ENCODE measurements at places on chromosomes 16 and 17.

DNA sequence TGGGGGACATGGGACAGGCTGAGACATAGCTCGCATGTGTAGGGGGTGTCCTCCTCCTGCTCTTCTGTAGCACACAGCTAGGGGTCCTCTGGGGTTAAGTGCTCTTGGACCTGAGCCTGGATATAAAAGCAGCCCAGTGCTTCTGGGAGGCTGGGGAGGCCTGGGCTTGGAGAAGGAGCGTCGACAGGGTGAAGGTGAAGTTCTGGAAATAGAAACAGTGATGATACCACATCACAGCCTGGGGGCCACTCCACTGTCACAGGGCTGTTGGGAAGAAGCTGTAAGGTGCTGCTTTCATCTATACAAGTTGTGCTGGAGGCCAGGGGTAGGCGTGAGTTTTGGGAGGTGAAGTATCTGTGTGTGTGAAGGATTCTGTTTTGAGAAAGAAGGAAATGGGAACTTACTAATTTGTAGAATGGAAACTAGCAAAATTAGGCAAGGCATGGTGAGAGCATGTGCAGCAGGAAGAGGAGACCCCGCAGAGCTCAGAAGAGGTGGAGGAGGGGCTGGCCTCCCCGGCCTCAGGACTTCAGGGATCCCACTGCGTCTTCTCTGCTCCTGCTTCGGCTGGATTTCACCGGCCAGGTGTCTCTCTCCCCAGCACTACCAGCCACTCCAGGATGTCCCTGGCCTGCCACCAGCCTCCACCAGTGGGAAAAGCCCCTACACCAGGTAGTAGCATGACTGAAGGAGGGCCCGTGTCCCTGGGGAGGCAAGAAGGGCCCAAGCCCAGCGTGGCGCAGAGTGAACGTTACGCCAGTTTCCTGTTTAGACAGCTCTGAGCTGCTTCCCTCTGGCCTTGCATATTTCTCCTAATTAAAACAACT lies 19.4 kb downstream of the PLCG2 start:
- no peak for DNase-seq

DNA sequence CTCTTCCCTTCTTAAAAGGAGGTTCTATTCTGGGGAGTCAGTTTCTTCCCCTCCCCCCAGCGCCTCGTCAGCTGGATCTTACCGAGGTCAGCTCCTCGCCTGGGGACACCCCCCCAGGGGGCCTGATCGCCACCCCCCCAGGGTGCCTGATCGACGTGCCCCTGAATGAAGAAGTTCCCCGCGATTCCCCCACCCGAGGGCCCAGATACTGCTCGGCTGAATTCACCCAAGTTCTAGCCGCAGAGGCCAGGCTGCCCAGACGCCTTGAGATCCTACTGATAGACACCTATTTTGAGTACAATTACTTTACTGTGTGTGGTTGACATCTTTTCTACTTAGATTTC lies 1.4 kb downstream of the RAB11FIP3 start:
- DNase-seq: no peak

- no peak for DNase-seq
Measured at GRCh38 chr16:11683145-11683544, 14.9 kb downstream of the SNN start.

- DNase-seq: no peak
Measured at GRCh38 chr16:12609937-12610699, 193.6 kb downstream of the CPPED1 start.

DNA sequence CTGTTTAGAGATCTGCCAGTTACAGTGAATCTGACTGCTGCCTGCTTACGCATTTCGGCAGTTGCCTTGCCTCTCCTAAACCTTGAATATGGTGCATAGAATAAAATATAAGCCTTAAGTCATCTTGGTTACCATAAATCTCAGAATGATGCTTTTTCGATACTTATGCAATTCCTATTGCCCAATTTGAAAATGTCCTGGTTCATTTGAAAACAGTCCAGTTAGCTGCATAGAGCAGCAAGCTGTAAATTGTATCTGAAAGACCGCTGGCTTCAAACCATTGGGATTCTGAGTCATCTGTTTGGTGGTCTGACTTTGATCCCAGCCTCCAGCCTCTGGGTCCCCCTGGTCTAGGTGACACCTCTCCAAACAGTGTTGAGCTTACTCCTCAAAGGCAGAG lies 2.7 kb upstream of the PRKCA start:
- no peak for DNase-seq

DNA sequence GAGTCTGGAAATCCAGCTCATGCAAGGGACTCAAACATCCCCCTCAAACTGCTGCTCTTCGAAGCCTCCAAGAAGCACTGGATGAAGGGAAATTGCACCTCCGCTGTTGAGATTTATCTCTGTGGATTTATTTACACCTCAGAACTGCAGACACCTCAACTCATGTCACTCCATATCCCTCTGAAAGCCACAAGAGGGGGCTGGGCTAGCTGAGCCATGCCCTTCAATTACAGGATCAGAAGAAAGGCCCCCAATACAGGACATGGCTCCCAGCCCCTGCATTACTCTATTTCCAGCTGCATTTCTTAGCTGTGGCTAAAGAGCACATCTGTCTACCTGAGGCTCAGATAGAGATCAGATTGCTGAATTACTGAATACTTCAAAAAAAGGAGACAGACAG lies 103.1 kb upstream of the DYNLRB2 start:
- no peak for DNase-seq

GRCh38 chr16:72493716-72494415 lies 321.9 kb upstream of the PMFBP1 start:
- no peak for DNase-seq

GRCh38 chr16:15502041-15502725 lies 67.8 kb downstream of the BMERB1 start:
- DNase-seq: no peak
